Activated CD4-positive, alpha-beta memory T cell treated with anti-CD3 and anti-CD28 coated beads, Interleukin-2, amount 10 ng/mL, durations not matched to agents 7 days and 5 days (primary cell): ENCODE measurements at places on chromosomes 7 and 10.
A peak's percentile ranks its signal among the peaks of the same experiment; 100 is the strongest.

DNA sequence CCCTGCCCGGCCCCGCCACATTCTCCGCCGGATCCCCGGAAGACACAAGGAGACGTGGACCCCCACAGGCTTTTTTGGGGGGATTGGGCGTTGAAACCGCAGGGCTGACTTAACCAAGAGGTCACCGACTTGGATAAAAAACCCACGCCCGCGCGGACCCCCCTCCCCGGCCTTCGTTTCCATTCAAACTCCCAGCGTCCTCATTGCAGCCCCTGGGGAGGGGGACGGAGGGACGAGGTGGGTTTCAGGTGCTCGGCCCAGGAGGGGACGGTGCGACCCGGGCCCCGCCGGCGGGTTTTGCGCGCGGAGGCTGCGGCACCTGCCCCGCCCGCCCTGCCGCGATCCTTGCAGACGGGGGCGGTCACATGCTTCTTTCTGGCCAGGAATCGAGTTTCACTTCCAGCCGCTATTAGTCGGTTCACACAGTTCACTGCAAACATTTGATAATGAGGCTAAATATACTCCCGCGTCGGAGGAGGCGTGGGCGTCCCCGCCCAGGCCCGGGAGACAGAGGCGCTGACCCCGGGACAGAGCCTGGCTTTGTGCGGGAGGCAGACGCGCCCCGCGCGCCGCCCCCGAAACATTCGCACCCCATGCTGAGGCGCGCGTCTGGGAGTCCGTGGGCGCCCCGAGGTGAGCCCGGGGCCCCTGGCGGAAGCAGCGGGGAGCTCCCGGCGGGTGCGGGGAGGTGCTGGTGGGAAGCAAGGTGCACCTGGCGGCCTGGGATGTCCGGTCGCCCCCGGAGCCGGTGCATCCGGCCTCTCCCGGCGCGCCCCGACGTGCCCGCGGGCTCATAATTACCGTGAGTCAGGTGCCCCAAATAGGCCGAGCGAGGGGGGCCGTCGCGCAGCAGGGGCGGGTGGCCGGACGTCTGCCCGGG lies 2.7 kb upstream of the PDGFA start:
- H3K4me1 ChIP-seq, result peaks cover 7% of the 10 kb centered on the region
- no peak overlapping the region for H3K27ac ChIP-seq
- peaks cover 43% of the 10 kb centered on the region for H3K27me3 ChIP-seq
- no peaks in the 10 kb centered on the region for H3K36me3 ChIP-seq
- DNase-seq, result peak; percentile 28

DNA sequence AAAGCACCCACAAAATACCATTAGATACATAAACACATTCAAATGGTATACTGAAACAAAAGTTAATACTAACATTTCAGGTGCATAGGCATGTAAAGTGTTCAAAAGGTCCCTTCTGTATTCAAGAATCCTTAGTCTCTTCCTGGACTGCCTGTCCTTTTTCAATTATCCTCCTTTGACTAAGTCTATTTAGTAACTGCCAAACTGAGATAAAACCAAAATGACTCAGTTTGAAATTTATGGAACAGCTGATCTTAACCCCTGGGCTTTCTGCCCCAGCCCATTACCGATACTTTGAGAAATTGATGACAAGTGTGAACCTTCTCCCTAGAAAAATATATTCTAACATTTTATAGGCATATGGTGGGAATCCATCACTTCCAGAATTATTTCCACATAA lies 5.4 kb downstream of the EPC1 start:
- H3K27ac ChIP-seq, result peak overlapping the region; percentile 2
- H3K27me3 ChIP-seq, result no peaks in the 10 kb centered on the region
- DNase-seq, result no peak
- H3K36me3 ChIP-seq, result peaks cover 60% of the 10 kb centered on the region

GRCh38 chr10:110746254-110746826 lies 102.2 kb downstream of the RBM20 start:
- DNase-seq, result peak; percentile 51
- H3K4me3 ChIP-seq, result no peak overlapping the region
- peaks cover 8% of the 10 kb centered on the region for H3K36me3 ChIP-seq
- H3K4me1 ChIP-seq, result peaks cover 36% of the 10 kb centered on the region
- H3K27me3 ChIP-seq, result no peaks in the 10 kb centered on the region

GRCh38 chr10:6249698-6250097 lies 47.0 kb downstream of the PFKFB3 start:
- no peaks in the 10 kb centered on the region for H3K27me3 ChIP-seq
- DNase-seq, result no peak
- H3K36me3 ChIP-seq, result peaks cover 4% of the 10 kb centered on the region
- H3K27ac ChIP-seq, result no peak overlapping the region
- H3K4me1 ChIP-seq, result no peaks in the 10 kb centered on the region
- no peak overlapping the region for H3K4me3 ChIP-seq

- peak overlapping the region; percentile 90 for H3K27ac ChIP-seq
- no peak for DNase-seq
- peaks cover 24% of the 10 kb centered on the region for H3K4me1 ChIP-seq
- no peak overlapping the region for H3K4me3 ChIP-seq
- no peaks in the 10 kb centered on the region for H3K27me3 ChIP-seq
Observed at GRCh38 chr7:22884911-22885788, 62.5 kb upstream of the TOMM7 start.

DNA sequence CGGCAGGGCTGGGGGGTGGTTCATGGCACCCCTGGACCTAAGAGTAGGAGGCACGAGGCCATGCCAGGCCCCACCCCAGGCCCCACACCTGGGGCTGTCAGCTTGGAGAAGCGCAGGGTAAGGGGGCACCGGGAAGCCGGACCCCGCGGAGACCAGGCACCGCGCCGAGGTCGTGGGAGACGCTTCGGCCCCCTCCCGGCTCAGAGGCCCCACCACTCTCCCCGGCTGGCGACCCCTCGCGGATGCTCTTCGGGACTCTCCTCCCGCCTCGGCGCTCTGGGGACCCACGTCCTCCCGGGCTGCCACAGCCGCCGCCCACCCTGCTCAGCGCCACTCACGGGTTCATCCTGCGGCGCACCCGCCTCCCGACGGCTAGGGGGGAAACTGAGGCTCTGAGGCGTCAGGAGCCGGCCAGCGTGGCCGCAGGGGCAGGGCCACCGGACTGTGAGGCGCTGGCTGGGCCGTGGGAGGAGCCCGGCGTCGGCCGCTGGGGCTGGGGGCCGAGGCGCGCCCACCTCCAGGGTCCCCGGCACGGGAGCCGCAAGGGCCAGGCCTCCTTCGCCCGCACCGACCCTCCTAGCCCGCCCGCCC lies 25.9 kb downstream of the PDGFA start:
- no peaks in the 10 kb centered on the region for H3K4me1 ChIP-seq
- no peak overlapping the region for H3K27ac ChIP-seq
- H3K36me3 ChIP-seq, result no peaks in the 10 kb centered on the region
- DNase-seq, result no peak

GRCh38 chr7:150479023-150479716 lies 28.7 kb downstream of the GIMAP8 start:
- H3K27ac ChIP-seq, result peak overlapping the region; percentile 99
- peaks cover 64% of the 10 kb centered on the region for H3K36me3 ChIP-seq
- H3K4me1 ChIP-seq, result peaks cover 91% of the 10 kb centered on the region
- DNase-seq, result no peak

DNA sequence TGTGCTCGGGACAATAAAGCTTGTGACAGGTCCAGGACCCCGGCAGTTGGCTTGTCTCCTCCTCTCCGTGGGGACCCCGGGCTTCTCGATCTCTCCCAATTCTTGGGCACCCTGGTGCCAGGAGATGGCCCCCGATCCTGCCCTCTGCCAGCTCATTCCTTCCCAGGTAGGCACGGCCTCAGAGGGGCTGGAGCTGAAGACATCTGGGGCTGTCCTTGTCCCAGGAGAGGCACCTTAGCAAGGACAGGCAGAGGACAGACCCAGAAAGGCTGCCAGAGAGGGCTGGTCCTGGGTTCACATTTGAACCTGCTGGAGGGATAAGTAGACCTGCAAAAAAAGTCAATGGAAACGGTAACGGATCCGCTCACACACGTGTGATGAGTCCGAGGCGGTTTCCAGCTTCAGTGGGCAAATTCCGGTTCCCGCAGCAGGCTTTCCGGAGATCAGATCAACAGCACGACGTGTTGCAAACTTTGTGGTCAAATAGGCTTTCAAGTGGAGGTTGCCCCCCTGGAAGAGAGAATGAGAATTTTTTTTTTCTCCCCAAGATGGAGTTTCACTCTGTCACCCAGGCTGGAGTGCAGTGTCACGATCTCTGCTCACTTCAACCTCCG lies 47.7 kb upstream of the GTF2IRD1 start:
- no peak for DNase-seq
- no peak overlapping the region for H3K27ac ChIP-seq
- no peaks in the 10 kb centered on the region for H3K36me3 ChIP-seq
- H3K4me3 ChIP-seq, result no peak overlapping the region

GRCh38 chr7:65955718-65956117 lies 26.3 kb downstream of the GUSB start:
- no peak overlapping the region for H3K4me3 ChIP-seq
- no peak overlapping the region for H3K27ac ChIP-seq
- no peaks in the 10 kb centered on the region for H3K4me1 ChIP-seq
- peaks cover 36% of the 10 kb centered on the region for H3K36me3 ChIP-seq
- no peak for DNase-seq

GRCh38 chr7:129066290-129067131 lies 11.6 kb upstream of the TNPO3 start:
- no peak for DNase-seq
- H3K27ac ChIP-seq, result no peak overlapping the region
- peaks cover 4% of the 10 kb centered on the region for H3K4me1 ChIP-seq
- no peak overlapping the region for H3K4me3 ChIP-seq

GRCh38 chr7:20407585-20408466 lies 77.1 kb downstream of the ITGB8 start:
- no peak for DNase-seq
- no peak overlapping the region for H3K27ac ChIP-seq
- H3K36me3 ChIP-seq, result no peaks in the 10 kb centered on the region
- no peak overlapping the region for H3K4me3 ChIP-seq
- no peaks in the 10 kb centered on the region for H3K4me1 ChIP-seq
- H3K27me3 ChIP-seq, result no peaks in the 10 kb centered on the region

- H3K4me1 ChIP-seq, result no peaks in the 10 kb centered on the region
- no peaks in the 10 kb centered on the region for H3K27me3 ChIP-seq
- no peak overlapping the region for H3K27ac ChIP-seq
- no peaks in the 10 kb centered on the region for H3K36me3 ChIP-seq
- no peak overlapping the region for H3K4me3 ChIP-seq
Observed at GRCh38 chr10:30842894-30843293, 188.8 kb downstream of the ZNF438 start.

GRCh38 chr10:132441818-132442524 lies 45.0 kb downstream of the PWWP2B start:
- no peaks in the 10 kb centered on the region for H3K27me3 ChIP-seq
- no peaks in the 10 kb centered on the region for H3K36me3 ChIP-seq
- no peak for DNase-seq
- peaks cover 26% of the 10 kb centered on the region for H3K4me1 ChIP-seq

DNA sequence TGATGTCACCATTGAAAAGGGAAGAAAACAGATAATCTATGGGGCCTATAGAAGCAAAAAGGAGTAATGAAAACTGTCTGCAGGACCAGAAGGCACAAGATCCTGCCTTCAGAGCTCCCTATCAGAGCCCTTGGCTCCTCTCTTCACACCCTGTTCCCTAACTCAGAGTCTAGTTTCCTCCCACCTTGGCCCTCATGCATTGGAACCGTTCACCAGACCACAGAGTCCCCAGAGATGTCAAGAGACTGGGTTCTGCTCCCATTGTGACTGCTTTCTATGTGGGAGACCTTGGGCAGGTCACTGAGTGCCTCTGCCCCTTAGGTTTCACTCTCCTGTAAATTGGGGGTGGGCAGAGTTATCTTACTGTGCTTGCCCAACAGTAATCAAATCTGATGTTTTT lies 80.1 kb upstream of the RPA3 start:
- no peaks in the 10 kb centered on the region for H3K27me3 ChIP-seq
- H3K4me1 ChIP-seq, result peaks cover 17% of the 10 kb centered on the region
- H3K27ac ChIP-seq, result no peak overlapping the region
- no peak for DNase-seq

GRCh38 chr7:117808341-117808757 lies 64.9 kb downstream of the CTTNBP2 start:
- no peak for DNase-seq
- H3K4me1 ChIP-seq, result no peaks in the 10 kb centered on the region
- no peak overlapping the region for H3K4me3 ChIP-seq

- no peak overlapping the region for H3K27ac ChIP-seq
- peaks cover 10% of the 10 kb centered on the region for H3K36me3 ChIP-seq
- DNase-seq, result no peak
Observed at GRCh38 chr10:43308986-43309385, 42.1 kb upstream of the RASGEF1A start.

GRCh38 chr10:29328983-29329382 lies 40.1 kb downstream of the LYZL1 start:
- peaks cover 6% of the 10 kb centered on the region for H3K27me3 ChIP-seq
- H3K27ac ChIP-seq, result no peak overlapping the region
- no peaks in the 10 kb centered on the region for H3K36me3 ChIP-seq
- no peak overlapping the region for H3K4me3 ChIP-seq

- H3K27me3 ChIP-seq, result peaks cover 7% of the 10 kb centered on the region
- H3K4me1 ChIP-seq, result no peaks in the 10 kb centered on the region
- no peaks in the 10 kb centered on the region for H3K36me3 ChIP-seq
- no peak overlapping the region for H3K4me3 ChIP-seq
- no peak for DNase-seq
Observed at GRCh38 chr7:121300685-121301420, 27.9 kb upstream of the WNT16 start.

DNA sequence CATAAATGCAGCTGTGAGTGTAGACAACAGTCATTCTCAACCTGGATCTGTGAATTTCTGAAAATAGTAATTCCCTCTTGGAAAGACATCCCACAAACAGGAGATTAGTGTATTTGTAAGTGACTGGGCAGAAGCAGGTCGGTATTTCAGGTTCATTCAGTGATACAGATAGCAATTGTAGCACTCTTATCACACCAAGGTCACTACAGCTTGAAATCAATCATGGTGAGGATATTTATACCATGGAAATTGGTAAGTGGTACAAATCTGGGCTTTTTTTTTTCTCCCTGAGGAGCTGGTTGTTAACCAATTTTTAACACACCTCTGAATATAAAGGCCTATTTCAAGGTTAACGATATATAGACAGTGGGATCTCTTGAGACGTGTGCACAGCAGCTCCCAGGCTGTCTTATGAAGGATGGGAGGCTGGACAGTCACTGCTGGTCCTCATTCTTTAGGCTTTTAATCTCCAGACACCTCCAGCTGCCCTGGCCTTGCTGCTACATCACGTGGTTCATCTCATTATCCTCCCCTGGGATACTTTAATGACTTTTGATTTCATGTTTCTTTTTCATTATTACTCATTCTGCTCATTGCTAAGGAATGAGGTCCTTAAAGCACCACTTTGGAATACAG lies 87.1 kb downstream of the ITGA8 start:
- DNase-seq, result no peak
- no peaks in the 10 kb centered on the region for H3K27me3 ChIP-seq
- no peaks in the 10 kb centered on the region for H3K36me3 ChIP-seq
